Muscle of leg (tissue), 16 donors: ENCODE measurements at places on chromosomes 1 and 21.

GRCh38 chr1:161791904-161792655, 26.0 kb downstream of the ATF6 start:
- H3K27me3 ChIP-seq = no peaks in the 10 kb centered on the region
- no peaks in the 10 kb centered on the region for H3K4me1 ChIP-seq
- peaks cover 23% of the 10 kb centered on the region for H3K36me3 ChIP-seq
- H3K27ac ChIP-seq = no peak overlapping the region

DNA sequence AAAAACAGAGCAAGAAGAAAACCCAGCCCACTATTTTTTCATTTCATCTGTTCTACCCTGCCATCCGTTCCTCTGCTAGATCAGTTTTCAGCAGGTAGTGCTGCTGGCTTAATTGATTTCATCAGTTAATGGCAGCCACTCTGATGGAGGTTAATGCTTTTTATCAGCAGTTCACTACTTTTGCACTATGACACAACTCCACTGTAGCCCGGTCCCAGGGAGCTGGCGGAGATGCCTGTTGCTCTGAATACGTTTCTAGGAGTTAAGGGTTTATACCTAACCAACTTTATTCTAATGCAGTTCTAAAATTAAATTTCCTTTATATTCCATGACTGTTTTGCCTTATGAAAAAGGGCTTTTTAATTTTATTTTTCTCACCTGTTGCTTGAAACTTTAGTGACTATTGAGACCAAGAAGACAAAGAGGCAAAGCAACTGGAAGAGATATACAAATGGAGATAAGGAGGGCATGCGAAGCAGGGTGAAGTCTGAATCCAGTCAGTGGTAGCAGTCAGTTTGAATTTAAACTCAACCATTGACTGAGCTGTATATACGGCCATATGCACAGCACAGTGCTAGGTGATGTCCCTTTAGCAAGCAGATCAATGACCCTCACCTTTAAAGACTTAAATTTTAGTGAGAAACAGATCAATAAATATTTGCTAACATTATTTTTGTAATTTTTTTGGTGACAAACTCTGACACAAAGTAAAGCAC, 477.9 kb downstream of the LMO4 start:
- no peak for DNase-seq
- H3K27me3 ChIP-seq = no peaks in the 10 kb centered on the region
- no peaks in the 10 kb centered on the region for H3K4me1 ChIP-seq
- H3K27ac ChIP-seq = no peak overlapping the region
- H3K36me3 ChIP-seq = no peaks in the 10 kb centered on the region

GRCh38 chr21:43331962-43332828, 94.7 kb downstream of the SIK1 start:
- no peaks in the 10 kb centered on the region for H3K36me3 ChIP-seq
- no peak overlapping the region for H3K4me3 ChIP-seq
- H3K27me3 ChIP-seq = no peaks in the 10 kb centered on the region
- peak; percentile 81 for DNase-seq
- H3K27ac ChIP-seq = peak overlapping the region; percentile 91

- H3K27ac ChIP-seq = no peak overlapping the region
- H3K4me3 ChIP-seq = no peak overlapping the region
- H3K27me3 ChIP-seq = no peaks in the 10 kb centered on the region
- DNase-seq = no peak
- peaks cover 6% of the 10 kb centered on the region for H3K36me3 ChIP-seq
These were observed 7.5 kb downstream of the ID3 start for GRCh38 chr1:23551849-23552248.

- DNase-seq = peak; percentile 20
- H3K4me1 ChIP-seq = no peaks in the 10 kb centered on the region
- H3K36me3 ChIP-seq = no peaks in the 10 kb centered on the region
- no peak overlapping the region for H3K4me3 ChIP-seq
- H3K27ac ChIP-seq = no peak overlapping the region
- H3K27me3 ChIP-seq = no peaks in the 10 kb centered on the region
These were observed 1154.6 kb downstream of the BRINP3 start for GRCh38 chr1:189323091-189323490.

DNA sequence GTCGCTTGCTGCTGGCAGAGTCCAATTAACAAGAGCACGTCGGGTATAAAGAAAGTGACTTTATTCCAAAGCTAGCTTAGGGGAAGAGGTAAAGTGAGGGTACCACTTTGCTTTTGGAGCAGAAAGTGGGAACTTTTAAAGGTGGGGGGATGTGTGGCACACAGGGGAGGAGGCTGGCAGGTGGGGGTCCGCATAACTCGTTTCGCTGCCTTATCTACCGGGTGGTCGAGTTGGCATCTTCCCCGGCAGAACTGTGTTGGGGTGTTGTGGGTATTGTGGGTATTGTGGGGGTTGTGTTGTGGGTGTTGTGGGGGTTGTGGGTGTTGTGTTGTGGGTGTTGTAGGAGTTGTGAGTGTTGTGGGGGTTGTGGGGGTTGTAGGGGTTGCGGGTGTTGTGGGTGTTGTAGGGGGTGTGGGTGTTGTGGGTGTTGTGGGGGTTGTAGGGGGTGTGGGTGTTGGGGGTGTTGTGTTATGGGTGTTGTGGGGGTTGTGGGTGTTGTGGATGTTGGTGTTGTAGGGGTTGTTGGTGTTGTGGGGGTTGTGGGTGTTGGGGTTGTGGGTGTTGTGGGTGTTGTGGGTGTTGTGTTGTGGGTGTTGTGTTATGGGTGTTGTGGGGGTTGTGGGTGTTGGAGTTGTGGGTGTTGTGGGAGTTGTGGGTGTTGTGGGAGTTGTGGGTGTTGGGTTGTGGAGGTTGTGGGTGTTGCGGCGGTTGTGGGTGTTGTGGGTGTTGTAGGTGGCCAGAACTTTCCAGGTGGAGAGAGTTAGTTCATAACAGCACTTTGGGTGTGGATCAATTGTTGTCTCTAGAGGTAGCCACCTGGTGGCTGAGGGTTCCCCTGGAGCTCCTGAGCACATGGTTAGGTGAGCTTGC, 52.7 kb downstream of the AGPAT3 start:
- H3K27me3 ChIP-seq = no peaks in the 10 kb centered on the region
- H3K4me3 ChIP-seq = no peak overlapping the region
- no peaks in the 10 kb centered on the region for H3K36me3 ChIP-seq
- no peak for DNase-seq
- H3K4me1 ChIP-seq = peaks cover 10% of the 10 kb centered on the region
- no peak overlapping the region for H3K27ac ChIP-seq

DNA sequence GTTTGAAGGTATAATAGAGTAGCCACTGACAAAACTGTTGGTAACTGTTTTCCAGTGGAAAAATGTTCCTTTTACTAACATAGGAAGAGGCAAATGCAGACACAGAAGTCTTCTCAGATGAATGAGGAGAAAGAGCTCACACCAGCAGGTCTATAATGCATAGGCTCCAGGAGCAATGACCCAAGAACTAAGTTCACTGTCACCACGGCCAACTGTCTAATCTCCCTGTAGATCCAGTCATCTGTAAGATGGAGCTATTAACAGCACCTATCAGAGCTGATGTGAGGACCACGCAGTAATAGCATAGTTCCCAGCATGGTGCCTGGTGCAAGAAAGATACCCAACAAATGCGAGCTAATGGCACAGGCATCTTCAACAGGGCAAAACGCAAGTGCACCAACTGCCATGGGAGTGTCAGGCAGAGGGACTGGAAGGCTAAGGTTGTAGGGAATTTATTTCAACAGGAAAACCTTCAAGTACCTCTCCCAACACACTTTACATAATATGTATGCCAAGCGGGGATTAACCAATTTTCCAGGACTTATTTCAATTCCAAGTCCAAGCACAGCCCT, 12.9 kb downstream of the GNB1 start:
- H3K36me3 ChIP-seq = peaks cover 34% of the 10 kb centered on the region
- no peaks in the 10 kb centered on the region for H3K27me3 ChIP-seq
- H3K27ac ChIP-seq = no peak overlapping the region
- H3K4me1 ChIP-seq = peaks cover 23% of the 10 kb centered on the region
